Omental fat pad (tissue), 4 donors: ENCODE measurements at places on chromosomes 1 and 21.

DNA sequence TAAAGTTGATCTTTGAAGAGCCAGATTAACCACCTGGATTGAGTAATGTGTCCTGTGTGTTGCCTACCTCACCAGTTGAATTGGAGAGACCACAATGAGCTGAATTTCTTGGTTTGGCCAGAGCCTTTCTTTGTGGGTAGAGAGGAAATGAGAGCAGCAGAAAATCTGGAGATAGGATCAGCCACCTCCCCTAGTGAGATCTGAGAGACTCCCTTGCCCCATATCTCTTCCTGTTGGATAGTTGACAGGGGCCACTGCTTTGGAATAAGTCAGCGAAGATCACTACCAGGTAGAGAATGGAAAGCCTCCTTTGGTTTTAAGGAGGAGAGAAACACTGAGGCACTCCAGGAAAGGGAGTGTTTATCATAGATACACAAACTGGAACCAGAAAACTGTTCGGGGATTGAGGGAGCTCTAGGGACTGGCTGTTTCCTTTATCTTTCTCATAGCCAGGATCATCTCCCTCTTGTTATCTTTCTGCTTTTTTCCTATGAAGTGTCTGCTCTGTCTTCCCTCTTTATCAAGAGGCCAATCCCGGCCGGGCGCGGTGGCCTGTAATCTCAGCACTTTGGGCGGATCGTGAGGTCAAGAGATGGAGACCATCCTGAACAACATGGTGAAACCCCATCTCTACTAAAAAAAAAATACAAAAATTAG, 21.3 kb upstream of the ZNF326 start:
- DNase-seq: no peak

- DNase-seq: no peak
These were observed 376.5 kb downstream of the ADGRL2 start for GRCh38 chr1:82177192-82177591.

GRCh38 chr21:36188081-36188681, 31.6 kb downstream of the DOP1B start:
- no peak for DNase-seq

DNA sequence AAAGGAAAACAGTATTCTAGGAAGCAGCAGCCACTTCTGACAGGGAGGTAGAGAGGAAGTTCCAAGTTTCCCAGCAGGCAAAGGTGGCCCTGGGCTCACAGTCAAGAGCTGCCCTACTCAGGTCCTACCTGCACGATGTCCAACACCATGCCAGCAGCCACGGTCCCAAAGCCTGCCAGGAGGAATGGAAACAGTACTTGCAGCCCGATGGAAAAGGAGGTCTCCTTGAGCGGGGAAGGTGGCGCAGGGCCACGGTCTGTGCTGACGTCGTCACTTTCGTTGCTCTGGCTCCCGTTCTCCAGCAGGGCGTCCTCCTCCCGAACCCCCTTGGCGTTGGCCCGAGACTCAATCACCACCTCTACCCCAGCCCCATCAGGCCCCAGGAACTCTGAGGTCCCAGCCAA, 3.1 kb downstream of the SLC41A1 start:
- no peak for DNase-seq

DNA sequence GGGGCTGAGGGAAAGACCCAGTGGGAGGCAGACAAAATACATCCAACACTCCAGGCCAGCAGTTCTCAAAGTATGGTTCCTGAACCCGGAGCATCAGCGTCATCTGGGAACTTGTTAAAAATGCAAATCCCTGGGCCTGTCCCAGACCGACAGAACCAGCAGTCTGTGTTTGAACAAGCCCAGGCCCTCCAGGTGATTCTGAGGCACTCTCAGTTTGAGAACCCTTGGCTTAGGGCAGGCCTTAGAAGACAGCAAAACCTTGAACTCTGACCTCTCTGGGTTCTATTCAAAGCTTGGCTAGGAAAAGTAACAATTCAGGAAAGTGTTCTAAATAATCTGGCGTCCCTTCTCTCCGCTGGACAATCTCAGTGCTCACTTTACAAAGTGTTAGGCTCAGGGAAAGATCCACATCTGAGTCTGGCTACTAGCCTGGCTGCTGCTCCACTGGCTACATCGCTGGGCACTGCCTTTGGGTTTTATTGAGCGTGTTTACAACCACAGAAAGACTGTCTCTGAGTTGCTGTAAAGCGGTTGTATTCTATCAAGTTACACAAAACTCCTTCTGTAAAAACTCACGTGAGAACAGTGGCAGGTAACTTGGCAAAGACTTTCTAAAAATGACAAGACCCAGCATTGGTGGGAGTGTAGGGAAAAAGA, 166.1 kb downstream of the HIVEP3 start:
- no peak for DNase-seq

DNA sequence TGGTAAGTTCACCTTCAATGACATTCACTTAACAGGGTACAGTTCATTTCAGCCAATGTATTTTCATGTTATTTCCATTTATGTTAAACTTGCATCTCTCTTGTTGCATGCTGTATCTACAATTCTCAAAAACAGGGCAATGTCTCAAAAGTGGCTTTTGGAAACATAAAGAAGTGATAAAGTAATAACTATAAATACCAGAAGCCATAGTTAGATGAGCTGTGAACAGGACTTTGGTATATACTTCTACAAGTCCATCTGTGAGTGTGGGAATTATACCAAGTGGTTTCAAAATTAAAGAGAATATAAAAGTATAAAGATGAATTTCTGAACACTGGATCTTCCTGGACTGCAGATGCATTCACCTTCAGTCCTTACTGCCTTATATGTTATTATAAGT, 585.4 kb upstream of the PBX1 start:
- no peak for DNase-seq

GRCh38 chr1:72241397-72241796, 40.9 kb downstream of the NEGR1 start:
- no peak for DNase-seq

GRCh38 chr1:156612666-156613065, 6.5 kb upstream of the HAPLN2 start:
- DNase-seq: no peak

- no peak for DNase-seq
These were observed 37.3 kb upstream of the KHDRBS1 start for GRCh38 chr1:31976401-31976800.

DNA sequence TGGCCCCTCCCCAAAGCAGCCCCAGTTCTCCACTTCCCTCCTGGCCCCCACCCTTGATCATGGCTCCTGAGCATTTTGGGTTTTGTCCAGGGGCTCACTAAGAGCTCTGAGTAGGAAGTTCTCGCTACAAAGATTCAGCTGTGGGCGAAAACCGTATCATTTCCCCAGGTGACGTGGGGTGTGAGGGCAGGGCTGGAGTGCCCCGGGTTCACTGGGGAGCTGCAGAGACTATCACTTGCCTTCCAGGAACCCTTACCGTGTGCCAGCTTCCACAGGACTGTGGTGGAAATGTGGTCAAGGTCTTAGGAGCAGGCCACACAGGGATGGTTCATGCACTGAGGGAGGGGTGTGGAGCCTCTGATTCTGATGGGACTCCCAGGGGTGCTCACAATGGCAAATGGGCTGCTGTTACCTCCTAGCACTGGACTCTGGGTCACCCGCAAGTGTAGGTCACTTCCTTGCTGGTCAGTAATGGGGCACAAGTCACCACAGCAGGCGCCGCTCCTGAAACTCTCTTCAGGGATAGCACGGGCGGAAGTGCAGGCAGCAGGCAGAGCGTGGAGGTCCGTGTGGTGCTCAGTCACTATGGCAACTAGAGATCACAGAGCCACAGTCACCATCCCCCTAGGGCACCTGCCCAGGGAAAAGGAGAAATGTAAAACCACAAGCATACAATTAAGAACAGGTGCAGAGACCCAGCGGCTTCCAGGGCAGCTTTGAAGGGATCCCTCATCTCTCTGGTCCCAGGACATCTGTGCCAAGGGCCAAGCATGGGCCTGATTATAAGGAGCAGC, 35.4 kb downstream of the RSPH1 start:
- DNase-seq: no peak

- no peak for DNase-seq
These were observed 4.2 kb downstream of the MAN1C1 start for GRCh38 chr1:25620701-25621350.

DNA sequence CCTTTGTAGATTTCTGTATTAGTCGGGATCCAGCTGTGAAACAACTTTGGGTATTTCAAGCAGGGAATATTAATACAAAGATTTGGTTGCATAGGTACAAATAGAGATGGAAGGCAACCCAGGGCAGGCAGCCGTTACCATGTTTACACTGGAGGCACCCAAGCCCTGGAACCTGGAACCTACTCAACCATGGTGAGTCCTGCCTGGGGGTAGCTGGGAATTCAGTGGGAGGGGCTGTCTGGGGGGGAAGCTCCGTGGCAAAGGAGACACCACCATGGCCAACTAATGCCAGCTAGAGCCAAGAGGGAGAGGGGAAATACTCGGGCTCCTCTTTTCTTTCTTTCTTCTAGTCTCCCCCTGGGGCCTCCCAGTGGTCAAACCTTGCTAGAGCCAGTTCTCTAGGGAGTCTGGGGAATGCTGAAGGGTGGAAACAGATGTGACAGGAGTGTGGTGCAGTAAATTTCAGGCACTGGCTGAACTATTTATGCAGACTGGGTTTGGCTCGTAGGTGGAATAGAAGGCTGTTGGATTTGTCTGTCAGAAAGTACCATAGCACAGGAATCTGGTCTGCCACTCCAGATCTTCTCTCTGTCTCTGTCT, 91.9 kb upstream of the CACNA1E start:
- DNase-seq: no peak

DNA sequence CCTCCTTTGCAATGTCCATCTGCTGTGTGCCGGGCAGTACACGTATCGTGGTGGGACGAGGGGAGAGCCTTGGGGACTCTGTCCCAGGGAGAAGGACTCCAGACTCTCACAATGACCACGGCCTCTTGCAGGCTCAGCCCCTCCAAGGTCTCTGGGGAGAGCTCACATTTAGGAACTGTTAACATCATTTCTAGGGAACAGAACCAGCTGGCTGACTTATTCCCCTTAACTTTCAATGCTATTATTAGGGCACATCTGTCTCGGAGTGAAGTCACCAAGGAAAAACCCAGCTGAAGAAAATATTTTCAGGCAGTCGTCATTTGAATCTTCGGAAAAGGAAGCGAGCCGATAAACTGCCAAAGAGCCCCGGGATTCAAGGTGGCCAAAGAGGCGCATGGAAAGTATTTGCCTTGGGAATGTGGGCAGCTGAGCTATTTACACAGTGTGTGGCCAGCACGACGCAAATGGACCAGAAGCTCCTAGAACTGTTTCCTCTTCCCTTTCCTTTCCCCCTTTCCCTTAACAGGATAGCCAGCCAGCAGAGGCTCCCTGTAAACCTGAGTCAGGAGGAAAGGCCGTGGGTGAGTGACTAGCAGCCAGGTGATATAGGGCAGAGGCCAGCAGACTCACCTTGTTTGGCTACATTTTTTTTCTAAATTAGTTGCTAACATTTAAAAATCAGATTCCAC, 74.5 kb downstream of the ITPKB start:
- DNase-seq: no peak

DNA sequence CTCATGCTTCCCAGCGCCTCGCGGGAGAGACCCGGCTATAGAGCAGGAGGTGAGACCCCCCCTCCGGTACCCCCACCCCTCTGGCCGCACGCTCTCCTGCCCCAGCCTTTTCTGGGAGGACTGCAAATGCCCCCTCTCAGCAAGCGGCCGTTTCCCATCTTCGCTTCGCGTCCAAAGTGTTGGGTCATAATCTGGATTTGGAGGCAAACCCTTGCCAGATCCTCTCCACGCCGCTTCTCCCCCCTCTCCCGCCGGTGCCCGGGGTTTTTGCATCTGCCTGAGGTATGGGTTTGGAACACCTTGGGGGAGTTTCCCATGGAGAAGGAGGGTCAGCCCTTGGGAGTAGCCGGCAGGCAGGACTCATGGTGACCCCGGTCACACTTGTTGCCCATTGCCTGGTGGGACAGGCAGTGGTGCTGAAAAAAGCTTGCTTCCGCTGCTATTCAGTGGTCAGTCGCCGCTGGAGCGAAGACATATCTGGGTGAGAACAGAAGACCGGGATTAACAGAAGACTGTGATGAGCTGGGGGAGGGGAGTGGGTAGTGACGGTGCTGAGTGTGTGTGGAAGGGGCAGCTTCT, 935 bp downstream of the KCNK2 start:
- DNase-seq: no peak
